ENCODE measurements at places on chromosomes 13 and 19.

- no peak for DNase-seq
These were observed 549.0 kb downstream of the KCTD12 start for GRCh38 chr13:76336889-76337844.

GRCh38 chr13:95797016-95797415, 120.1 kb downstream of the DNAJC3 start:
- DNase-seq, result no peak

GRCh38 chr19:29789007-29789406, 22.8 kb upstream of the CCNE1 start:
- no peak for DNase-seq

DNA sequence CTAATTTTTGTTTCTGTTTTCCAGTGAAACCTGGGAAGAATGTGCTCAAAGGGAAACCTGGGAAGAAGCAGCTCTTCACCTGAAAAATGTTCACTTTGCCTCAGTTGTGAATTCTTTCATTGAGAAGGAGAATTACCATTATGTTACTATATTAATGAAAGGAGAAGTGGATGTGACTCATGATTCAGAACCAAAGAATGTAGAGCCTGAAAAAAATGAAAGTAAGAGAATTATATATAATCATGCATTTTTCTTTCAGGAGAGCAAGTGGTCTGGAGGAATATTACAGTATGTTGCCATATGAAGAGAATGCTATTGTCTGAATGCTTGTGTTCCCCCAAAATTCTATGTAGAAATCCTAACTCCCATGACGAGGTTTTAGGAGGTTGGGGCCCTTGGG, 3.4 kb downstream of the NUDT15 start:
- no peak for DNase-seq

GRCh38 chr19:43956827-43957226, 5.8 kb downstream of the ZNF221 start:
- no peak for DNase-seq

DNA sequence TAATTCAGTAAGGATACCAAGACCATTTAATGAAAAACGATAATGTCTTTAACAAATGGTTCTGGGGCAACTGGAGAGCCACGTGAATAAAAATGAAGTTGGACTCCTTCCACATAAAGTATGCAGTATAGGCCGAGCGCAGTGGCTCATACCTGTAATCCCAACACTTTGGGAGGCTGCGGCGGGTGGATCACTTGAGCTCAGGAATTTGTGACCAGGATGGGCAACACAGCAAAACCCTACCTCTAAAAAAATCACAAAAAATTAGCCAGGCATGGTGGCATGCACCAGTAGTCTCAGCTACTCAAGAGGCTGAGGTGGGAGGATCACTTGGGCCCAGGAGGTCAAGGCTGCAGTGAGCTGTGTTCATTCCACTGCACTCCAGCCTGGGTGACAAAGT, 20.6 kb upstream of the CD33 start:
- no peak for DNase-seq

GRCh38 chr19:50668416-50668815, 19.2 kb downstream of the C19orf81 start:
- DNase-seq, result no peak

- no peak for DNase-seq
These were observed 20.0 kb downstream of the ENOX1 start for GRCh38 chr13:43766725-43767124.

GRCh38 chr13:53167561-53167960, 138.9 kb downstream of the OLFM4 start:
- DNase-seq, result no peak

GRCh38 chr13:42497798-42498197, 76.2 kb upstream of the TNFSF11 start:
- no peak for DNase-seq

GRCh38 chr19:294946-295686, 3.9 kb upstream of the PLPP2 start:
- no peak for DNase-seq

GRCh38 chr13:50993934-50994333, 84.3 kb downstream of the RNASEH2B start:
- DNase-seq, result no peak

Data from T1000 (cell line).